H1 (cell line): ENCODE measurements at places on chromosomes 2 and 18.

DNA sequence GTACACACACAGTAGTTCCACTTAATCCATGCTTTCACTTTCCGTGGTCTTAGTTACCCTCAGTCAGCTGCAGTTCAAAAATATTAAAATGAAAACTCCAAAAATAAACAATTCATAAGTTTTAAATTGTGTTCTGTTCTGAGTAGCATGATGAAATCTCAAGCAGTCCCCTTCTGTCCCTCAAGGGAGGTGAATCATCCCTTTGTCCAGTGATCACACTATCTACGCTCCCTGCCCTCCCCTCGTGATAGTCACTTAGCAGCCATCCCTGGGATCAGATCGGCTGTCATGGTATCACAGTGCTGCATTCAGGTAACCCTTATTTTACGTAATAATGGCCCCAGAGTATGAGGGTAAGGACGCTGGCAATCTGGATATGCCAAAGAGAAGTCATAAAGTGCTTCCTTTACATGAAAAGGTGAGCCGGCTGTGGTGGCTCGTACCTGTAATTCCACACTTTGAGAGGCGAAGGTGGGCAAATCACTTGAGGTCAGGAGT lies 5.8 kb upstream of the RTN4 start:
- no peak for DNase-seq

DNA sequence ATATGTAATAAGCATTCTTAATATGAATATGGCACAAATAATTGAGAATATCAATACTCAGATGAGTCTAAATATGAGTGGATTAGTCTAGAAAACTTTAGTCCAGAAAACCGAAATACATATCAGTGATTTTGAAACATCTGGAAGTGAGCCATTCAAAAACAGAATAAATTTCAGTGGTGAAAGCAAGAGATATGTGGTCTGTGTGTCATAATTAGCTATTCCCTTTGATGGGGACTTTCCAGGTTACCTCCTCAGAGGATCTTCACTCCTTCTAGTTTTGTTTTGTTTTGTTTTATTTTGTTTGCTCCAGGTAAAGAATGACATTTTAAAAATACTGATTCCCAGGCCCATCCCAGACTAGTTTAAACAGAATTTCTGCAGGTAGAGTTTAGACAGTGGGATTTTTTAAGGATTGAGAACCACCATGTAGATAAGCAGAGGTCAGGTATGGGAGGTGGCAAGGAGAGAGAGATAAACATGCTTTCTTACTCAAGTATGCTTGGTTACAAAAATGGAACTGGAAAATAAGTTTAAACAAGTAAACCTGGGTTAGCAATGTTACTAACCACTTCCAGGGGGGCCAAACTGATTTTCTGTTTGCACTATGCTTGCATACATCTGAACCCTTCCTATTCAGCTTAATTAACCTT lies 70.7 kb downstream of the NABP1 start:
- DNase-seq = no peak

DNA sequence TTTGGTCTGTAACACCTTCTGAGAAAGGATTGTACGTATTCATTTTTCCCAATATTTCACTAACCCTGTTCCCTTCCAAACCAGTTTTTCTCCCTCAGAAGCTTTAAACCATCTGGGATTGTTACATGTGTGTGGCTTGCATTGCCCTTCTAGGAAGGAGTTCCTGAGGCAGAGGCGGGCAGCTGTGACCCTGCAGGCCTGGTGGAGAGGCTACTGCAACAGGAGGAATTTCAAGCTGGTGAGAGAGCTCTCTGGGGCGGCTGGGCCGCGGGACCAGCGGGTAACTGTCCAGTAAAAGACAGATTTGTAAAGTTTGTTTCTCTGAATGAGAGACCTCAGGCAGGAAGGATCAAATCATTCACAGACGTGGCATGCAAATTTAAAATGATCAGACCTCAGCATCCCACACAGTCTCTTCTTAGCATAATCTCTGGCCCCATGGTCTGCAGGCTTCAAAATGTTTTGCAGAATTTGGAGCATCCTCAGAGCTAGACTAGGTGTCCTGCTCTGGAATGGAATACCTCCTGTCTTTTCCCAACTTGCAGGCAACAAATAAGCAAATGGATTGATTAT lies 40.2 kb upstream of the GPR17 start:
- DNase-seq = no peak

- DNase-seq = no peak
Observed at GRCh38 chr2:84619794-84620371, 103.6 kb downstream of the DNAH6 start.

- no peak for DNase-seq
Observed at GRCh38 chr2:134823431-134823830, 15.0 kb upstream of the ACMSD start.

GRCh38 chr2:28683100-28683706 lies 68.4 kb upstream of the PPP1CB start:
- peak; percentile 48 for DNase-seq

DNA sequence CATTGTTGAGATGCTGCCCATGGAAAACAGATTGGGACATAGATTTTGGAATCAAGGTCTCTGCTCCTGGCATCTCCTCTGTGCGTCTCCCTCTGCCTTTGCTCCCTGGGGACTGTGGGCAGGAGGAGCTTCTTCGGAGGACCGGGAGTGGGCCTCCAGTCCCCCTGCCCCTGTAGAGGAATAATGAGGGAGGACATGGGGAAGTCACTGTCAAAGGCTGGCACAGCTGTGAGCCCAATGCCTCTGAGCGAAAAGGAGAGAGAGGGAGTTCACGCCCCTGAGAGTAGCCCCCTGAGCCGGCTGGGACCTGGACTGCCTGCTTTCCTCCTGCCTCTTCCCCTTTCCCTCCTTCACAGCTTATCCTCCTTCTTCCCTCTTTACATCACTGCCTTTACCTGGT lies 195.0 kb downstream of the LOXHD1 start:
- DNase-seq = no peak

DNA sequence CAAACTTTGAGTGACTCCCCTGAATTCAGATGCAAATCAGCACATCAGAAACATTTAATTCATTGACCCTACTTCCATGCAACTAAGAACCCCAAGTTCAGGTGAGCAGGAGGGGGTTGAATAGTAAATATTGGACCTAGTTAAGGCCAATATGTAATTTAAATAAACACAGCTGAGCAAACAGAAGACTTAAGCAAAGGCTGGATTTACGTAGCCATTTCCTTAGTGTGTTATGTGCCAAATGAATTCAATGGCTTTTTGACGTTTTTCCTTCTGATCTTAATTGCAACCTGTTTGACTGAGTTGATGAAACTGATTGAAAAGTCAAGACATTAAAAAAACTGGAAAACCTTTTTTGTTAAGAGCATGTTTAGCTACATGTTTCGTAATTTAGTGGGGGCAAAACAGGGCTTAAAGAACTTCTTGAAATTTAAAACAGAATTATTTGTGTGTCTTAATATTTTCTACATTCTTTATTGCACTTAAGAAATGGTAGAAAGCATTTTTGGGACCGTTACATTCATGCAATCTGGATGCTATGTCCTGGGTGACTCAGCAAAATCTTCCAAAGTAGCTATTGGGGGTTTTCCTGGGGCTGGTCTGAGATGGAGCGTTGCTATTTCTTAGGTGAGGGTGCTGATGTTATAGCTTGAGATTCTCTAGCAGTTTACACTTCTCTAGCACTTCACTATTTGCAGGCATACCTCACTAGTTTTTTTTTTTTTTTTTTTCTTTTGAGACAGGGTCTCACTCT lies 25.5 kb upstream of the KCNE4 start:
- DNase-seq = no peak

GRCh38 chr18:59627414-59627813 lies 69.8 kb downstream of the CCBE1 start:
- no peak for DNase-seq

- no peak for DNase-seq
Observed at GRCh38 chr2:7943446-7943845, 738.4 kb upstream of the ID2 start.

GRCh38 chr18:31048216-31048615 lies 5.7 kb upstream of the DSC3 start:
- no peak for DNase-seq

DNA sequence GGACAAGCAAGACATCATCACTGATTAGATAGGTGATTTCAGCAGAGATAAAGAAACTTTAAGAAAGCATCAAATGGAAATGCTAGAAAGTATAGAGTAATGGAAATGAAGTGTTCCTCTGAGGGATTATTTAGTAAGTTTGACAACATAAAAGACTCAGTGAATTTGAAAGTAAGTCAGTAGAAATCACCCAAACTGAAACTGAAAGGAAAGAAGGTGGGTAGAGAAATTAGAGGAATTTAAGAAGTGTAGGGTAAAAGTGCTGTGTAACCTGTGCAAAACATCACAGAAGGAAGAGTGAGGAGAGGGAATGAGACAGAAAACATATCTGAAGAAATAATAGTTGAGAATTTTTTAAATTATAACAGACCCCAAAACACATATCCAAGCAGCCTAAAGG lies 343.1 kb downstream of the CBLN2 start:
- no peak for DNase-seq

DNA sequence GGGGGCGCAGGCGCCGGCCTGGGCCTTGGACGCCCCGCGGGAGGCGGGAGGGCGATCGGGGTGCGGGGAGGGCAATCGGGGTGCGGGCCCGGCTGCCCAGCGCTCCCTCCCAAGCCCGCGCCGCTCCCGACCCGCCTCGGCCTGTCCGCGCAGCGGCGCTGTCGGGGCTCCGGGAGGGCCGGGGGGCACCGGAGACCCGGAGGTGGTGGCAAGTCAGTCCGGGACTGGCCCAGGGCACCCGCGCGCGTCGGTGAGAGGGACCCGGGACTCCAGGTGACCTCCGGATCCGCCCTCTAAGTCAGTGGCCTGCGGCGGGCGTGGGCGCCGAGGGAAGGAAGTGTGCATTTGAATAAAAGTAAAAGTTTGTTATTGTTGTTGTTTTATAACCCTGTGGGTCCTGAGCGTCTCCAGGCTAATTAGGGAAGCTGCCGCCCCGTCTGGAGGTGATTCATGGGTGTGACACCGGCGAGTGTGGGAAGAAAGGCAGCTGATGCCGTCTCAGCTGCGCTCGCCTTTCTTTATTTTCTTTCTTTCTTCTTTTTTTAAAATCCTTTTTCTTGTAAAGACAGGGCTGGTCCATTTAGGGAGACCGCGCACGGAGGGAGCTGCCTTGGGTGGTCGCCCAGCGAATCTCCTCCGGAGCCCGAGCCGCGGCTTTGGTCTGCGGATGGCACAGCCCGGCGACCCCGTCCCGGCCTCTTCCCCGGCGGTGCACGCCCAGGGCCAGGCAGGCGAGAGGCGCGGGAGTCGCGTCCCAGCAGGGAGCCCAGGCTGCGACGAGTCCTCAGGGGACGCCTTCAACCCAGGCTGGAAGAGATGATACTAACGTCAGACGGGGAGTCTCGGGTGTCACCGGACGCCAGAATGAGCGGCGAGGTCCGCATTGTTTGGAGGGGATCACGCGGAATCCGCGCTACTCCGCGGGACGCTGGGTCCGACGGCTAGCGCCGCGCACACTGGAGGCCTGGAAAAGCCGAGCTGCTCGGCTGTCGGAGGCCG lies 627 bp upstream of the CRACDL start:
- DNase-seq = peak; percentile 74

GRCh38 chr18:1304392-1304992 lies 399.8 kb downstream of the ADCYAP1 start:
- no peak for DNase-seq

DNA sequence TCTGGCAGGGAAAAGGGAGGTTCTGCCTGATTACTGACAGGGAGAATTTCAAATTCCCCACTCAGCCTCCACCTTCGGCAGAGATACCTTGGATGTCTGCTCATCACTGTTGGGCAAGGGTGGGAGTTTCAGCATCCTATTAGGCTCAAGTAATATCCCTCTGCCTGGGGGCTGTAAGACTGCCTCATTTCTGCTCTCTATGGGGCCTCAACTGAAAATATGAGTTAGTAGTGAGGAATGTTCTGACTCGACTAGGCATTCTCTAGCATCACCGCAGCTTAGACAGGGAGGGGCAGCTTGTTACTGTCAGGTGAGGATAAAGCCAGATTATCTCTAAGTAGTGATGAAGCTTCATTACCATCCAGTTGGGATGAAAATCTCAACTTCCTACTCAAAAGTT lies 87.7 kb upstream of the LRP1B start:
- DNase-seq = no peak

- no peak for DNase-seq
Observed at GRCh38 chr2:128428415-128428814, 109.7 kb upstream of the HS6ST1 start.

GRCh38 chr2:225020168-225020849 lies 22.0 kb downstream of the DOCK10 start:
- no peak for DNase-seq

DNA sequence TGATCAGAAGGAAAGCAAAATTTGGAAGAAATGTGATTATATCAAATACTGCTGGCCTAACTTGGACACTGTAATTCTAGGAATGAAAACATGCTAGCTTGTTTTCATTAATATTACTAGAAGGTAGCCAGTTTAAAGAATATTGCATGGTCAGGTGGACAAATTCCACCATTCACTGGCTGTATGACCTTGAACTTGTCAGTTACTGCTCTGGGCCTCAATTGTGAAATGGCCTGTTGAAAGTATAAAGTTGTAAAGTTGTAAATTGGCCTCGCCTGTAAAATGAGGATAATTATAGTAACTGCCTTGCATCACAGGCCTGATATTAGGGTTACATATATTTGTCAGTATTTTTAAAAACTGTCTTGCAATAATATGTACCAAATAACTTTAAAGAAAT lies 398.4 kb upstream of the CHST9 start:
- no peak for DNase-seq

DNA sequence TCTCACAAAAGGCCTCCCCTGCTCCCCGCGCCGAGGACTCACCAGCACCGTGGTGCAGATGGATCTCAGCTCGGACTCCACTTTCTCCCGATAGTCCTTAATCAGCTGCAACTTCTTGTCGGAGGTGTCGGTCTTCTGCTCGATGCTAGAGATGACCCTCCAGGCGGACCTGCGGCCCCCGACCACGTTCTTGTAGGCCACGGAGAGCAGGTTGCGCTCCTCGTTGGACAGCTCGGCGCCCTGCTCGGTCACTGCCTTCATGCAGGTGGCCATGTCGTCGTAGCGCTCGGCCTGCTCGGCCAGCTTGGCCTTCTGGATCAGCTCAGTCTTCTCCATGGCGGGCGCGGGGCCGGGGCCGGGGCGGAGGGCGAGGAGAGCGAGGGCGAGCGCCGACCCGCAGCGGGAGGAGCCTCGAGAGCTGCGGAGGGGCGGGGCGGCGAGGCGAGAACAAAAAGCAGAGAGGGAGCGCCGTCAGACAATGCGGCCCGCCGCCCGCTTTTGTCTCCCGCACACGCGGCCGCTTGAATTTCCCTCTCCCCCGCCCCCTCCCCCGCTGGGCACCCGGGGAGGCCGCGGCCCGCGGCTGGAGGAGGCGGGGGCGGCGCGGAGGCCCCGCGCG lies 571 bp downstream of the YWHAQ start:
- peak; percentile 85 for DNase-seq
